ENCODE measurements at places on chromosomes 1 and 21.

- peak; percentile 50 for DNase-seq
Measured at GRCh38 chr1:59638231-59638711, 176.5 kb upstream of the HOOK1 start.

- DNase-seq = no peak
Measured at GRCh38 chr1:223304931-223305330, 59.0 kb downstream of the SUSD4 start.

GRCh38 chr1:22114083-22115012 lies 28.5 kb downstream of the WNT4 start:
- DNase-seq = no peak

GRCh38 chr1:160768295-160768657 lies 27.7 kb upstream of the LY9 start:
- DNase-seq = peak; percentile 28

DNA sequence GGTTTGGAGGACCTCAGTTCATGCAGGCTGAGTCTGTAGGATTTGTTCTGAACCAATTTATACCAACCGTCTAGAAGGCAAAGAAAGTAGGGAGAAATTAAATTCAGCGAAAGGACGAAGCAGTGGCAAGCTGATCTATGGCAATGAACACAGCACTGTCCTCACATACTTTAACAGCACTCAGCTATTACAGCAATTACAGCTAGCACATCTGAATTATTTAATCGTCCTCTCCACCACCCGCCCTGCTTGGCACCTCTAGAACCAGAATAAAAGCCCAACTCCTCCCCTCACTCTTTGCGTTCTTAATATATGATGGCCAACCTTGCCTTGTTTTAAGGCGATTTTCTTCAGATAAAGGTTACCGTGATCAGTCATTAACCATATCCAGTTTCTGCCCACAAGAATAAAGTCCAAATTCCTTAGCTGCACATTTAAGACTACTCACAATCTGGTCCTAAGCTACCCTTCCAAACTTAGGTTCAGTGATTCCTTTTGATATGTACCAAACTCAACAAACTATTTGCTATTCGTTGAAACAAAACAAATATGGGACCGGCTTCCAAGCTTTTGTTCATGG lies 169.4 kb upstream of the ESRRG start:
- DNase-seq = no peak

GRCh38 chr1:6519935-6520671 lies 28.6 kb upstream of the PLEKHG5 start:
- DNase-seq = peak; percentile 52

GRCh38 chr21:17270229-17270628 lies 242.6 kb upstream of the CXADR start:
- peak; percentile 45 for DNase-seq

- DNase-seq = no peak
Measured at GRCh38 chr1:8736927-8737326, 80.5 kb downstream of the RERE start.

DNA sequence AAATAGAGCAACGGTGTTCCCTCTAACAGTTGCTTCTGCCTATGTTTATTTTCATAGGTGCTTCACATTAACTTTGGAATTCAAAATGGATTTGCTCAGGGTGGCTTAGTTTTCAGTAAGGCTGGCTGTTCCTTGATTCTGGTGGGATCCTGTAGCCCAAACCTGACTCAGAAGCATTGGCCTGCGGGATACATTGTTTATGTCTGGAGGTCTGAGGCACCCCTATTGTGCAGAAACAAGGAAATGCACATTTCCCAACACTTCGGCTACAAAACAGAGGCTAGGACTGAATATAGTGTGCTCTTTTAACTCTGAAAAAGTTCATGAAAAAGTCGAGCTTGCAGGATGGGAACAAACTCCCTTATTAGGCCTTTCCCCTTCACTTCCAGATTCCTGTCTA lies 133.8 kb upstream of the F3 start:
- no peak for DNase-seq

GRCh38 chr1:15760520-15761211 lies 2.1 kb downstream of the FBLIM1 start:
- peak; percentile 75 for DNase-seq

GRCh38 chr1:182927693-182928433 lies 25.1 kb downstream of the SHCBP1L start:
- no peak for DNase-seq

DNA sequence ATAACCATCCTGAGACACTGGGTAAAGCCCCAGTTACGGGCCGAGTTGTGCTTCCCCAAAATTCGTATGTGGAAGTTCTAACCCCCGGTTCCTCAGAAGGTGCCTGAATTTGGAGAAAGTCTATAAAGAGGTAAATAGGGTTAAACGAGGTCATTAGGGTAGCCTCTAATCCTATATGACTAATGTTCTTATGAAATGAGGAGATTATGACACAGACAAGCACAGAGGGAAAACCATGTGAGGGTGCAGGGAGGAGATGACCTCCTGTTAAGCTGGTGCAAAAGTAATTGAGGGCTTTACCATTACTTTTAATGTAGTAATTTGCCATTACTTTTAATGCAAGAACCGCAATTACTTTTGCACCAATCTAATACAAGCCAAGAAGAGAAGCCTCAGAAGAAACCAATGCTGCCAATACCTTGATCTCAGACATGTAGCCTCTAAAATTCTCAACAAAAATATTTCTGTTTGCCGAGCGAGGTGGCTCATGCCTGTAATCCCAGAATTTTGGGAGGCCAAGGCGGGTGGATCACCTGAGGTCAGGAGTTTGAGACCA lies 260.8 kb downstream of the GPATCH2 start:
- no peak for DNase-seq

DNA sequence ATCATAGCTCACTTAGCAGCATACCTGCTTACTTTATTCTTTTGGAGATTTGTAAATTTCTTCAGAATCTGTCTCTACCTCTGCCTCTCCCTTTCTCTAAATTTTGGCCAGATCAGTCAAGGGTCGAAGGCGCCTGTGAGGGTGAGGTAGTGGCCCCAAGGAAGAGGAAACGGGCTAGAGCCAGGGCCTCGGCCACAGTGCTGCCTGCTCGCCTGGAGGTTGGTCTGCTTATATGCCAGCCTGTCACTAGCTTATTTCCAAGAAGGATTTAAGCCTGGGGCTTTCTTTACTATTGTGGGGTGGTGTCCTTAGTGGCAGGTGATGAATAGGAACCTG lies 19.6 kb downstream of the PEX14 start:
- DNase-seq = no peak

- no peak for DNase-seq
Measured at GRCh38 chr21:37553078-37553481, 186.5 kb downstream of the DYRK1A start.

DNA sequence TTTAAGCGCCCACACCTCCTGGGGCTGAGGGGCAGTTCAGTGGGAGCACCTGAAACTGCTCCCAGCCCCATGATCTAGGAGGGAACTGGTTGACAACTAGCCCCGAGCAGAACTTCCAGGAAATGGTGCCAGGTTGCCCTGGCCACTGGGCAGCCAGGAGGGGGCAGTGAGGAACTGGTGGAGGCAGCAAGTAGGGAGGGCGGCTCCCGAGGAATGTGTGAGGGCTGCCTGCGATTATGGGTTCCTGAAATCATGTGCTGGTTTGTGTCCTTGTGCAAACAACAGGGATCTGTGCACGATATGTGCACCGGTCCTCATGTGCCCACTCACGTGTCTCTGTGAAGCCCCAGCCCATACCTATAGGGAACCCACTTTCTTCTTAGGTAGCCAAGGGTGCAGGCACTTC lies 9.9 kb downstream of the GPR3 start:
- peak; percentile 71 for DNase-seq

- peak; percentile 48 for DNase-seq
Measured at GRCh38 chr1:155976062-155976912, 2.1 kb downstream of the ARHGEF2 start.
